Fibroblast of skin of back (primary cell): ENCODE measurements at places on chromosomes 16 and 17.

- DNase-seq = no peak
Measured at GRCh38 chr16:25751230-25751835, 59.6 kb downstream of the HS3ST4 start.

DNA sequence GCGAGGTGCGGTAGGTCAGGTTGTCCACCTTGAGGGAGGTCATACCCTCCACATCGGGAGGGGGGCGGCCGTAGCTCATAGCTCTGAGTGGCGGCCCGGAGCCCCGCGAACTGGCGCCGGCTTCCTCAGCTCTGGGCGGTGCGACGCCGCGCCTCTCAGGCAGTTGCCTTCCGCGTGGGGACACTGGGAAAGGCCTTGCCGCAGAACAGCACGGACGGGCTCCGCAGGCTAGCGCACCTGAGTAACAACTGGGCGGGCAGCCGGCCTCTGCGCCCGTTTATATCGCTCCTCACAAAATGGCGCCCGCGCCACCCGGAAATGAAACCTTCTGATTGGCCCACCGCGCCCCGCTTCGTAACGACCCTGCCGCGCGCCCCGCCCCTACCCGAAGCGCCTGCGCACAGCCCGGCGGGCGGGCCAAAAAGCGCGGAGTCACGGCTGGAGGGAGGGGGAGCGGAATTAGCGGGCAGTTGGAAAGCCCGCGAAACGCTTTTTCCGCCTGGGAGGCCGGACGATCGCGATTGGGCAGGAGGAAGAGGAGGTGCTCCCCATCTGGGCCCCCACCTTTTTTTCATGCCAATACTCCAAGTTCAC is at the start of gene SRSF2:
Gene SRSF2 (minus strand): TSS at position 250 of the 594 bp plus-strand sequence. CDS start 171 bp downstream, at position 79.
- DNase-seq = peak; percentile 99

- peak; percentile 64 for DNase-seq
Measured at GRCh38 chr17:32627239-32627996, 140.6 kb downstream of the CDK5R1 start.

DNA sequence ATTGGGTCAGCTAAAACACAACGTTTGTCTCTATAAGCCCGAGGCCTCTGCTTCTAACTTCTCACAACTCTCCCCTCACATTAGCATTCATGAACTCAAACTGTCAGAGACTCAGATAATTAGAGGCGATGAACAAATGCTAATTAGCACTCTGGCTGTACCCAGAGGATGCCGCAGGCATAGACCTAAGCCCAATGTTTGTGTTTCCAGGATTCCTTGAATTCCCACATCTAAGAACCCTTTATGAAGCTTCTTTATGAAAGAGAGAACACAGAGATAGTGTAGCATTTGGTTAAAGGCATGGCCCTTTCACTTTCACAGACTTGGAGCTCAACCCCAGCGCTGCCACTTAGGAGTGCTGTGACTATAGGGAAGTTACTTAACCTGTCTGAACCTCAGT is 512.2 kb downstream of the GRIN2A start:
- DNase-seq = no peak

- DNase-seq = no peak
Measured at GRCh38 chr17:13004336-13004735, 13.5 kb downstream of the ELAC2 start.

DNA sequence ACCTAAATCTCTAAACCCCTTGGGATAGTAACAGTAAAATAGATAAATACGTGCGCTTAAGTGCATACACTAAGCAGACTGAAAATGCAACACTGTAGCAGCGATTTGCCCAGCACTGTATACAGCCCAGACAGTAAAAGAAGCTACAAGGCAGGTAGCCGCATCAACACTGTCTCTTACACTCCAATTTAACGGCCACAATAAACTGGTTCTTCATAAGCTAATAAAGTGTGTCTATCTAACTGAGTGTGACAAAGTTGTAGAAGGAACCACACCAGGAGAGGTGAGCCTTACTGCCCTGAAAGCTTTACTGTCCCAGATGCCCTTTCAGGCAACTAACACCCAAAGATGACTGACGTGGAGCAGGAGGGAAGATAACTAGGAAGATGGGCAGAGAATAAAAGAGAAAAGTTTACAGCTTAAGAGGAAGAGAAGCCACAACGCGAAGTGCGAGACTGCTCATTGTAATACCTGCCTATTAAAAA is 847 bp downstream of the ZDHHC7 start:
- DNase-seq = no peak

GRCh38 chr16:87778830-87779579 is 13.2 kb upstream of the KLHDC4 start:
- peak; percentile 96 for DNase-seq

DNA sequence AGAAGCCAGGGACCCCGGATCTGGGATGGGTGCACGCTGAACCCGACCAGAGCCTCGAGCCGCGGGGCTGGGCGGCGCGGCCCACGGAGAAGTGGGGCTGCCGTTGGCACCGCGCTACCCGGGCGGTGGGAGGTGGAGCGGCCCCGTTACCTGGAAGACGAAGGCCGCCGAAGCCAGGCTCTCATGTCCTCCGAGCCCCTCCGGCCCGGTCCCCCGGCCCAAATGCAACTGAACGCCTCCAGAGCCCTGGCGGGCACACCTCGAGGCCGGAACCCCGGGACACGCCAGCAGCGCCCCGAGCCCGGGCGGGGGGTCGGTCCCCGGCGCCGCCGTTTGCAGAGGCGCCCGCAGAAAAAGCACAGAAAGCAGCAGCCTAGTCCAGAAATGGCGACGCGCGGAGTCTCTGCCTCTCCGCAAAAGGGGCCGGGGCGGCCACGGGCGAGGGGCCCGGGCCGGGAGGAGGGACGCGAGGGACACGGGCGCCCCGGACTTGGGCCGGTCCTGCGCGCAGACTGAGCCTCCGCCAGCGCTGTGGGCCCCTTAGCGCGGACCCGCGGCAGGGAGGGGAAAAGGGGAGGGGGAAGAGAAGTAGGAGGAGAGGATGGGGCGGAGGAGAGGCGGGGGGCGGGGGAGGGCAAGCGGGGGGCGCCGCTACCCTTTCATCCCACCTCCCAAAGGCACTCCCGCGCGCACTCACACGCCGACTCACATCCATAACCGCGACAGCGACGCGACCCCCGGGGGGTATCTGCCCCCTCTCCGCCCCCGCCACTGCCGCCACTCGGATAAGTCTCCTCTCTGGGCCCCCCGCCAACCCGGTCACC is 1.4 kb downstream of the AXIN2 start:
- no peak for DNase-seq

- peak; percentile 54 for DNase-seq
Measured at GRCh38 chr17:42405963-42406495, 17.0 kb downstream of the CAVIN1 start.

- no peak for DNase-seq
Measured at GRCh38 chr17:67573987-67574657, 143.6 kb upstream of the NOL11 start.

DNA sequence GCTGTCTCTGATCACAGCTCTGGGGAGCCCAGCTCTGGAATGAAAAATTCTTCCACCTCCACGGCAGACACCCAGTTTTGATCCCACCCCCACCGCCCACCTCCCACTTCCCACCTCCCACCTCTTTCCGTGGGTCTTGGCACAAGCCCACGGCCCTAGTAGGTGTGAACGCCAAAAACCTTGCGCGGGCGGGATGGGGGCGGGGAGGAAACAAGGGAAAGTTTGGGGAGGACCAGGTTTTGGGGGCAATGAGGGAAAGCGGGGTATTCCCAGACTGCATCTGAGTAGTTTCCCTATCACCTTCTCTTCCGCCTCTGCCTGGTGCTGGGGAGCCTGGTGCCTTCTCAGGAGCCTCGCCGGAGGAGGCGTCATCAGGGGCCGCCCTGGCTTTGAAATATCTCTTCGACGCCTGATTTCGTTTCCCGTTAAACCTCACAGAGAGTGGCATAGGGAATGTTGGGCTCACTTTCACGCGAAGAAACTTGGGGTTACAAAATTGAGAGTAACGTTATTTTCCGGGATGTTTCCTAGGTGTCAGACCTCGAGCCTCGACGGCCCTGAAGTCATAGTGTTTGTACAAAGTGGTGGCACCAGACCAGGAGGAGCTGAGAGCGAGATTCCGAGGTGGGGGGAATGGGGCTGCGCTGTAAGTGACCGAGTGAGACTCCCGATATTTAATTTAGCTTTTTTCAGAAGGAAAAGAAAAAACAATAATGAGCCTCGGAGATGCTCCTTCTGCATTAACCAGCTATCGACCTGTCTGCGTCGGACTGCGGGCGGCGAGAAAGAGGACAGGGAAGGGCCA is 1.6 kb upstream of the IRX3 start:
- no peak for DNase-seq

DNA sequence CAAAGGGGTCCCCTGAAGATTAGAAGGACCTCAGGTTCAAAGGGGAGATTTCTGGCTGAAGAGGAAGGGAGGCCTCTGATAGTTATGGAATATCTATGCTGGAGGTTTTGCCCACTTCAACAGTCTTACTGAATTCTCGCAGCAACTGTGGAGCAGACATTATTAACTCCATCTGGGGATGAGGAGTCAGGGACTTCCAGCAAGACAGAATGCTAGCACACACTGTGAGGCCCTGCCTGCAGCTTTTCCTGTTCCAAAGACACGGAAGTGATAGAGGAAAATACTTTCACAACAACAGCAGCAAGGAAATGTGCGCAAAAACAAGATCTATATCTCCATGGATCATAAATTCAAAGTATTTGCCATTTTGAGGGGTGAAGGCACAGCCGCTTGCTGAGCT is 72.8 kb downstream of the RPH3AL start:
- DNase-seq = no peak

- DNase-seq = peak; percentile 56
Measured at GRCh38 chr16:46673320-46674013, 15.5 kb downstream of the VPS35 start.

GRCh38 chr16:73059779-73060615 is 12.1 kb upstream of the ZFHX3 start:
- DNase-seq = no peak

DNA sequence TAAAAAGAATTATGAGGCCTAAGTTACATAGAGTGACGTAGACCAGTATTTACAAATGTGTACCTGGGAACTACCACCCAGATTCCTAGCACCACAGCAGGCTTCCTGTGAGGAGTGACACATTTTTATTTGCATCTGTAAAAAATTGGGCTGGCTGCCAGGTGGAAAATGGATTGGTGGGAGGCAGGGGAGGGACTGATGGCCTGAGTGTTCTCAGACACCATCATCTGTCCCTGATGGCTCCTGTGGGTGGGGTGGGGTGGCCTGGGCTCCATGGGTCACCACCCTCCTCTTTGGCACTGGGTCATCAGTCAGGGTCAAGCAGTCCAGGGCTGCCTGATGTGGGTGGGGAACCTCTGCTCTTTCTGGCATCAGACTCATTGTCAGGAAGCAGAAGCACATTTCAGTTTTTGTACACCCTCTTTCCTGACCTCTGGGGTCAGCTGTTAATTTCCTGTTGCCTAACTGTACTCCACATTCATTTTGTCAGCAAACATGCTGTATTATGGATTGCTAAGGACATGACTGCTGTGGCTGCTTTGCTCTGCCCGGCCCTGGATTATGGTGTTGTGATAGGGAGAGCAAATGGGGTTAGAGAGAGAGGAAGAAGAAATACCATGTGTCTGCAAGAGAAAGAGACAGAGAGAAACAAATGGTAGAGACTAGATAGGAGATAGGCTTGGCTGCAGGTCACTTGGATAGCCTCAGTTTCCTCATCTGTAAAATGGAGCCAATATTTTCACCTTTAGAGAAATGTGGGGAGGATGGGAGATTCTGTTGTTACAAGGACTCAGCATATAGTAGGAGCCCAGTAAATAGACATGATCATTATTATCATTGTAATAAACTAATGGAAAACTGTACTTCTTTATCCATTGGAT is 11.6 kb upstream of the MFAP4 start:
- no peak for DNase-seq

- DNase-seq = no peak
Measured at GRCh38 chr16:5036228-5037156, 2.8 kb upstream of the NAGPA start.

DNA sequence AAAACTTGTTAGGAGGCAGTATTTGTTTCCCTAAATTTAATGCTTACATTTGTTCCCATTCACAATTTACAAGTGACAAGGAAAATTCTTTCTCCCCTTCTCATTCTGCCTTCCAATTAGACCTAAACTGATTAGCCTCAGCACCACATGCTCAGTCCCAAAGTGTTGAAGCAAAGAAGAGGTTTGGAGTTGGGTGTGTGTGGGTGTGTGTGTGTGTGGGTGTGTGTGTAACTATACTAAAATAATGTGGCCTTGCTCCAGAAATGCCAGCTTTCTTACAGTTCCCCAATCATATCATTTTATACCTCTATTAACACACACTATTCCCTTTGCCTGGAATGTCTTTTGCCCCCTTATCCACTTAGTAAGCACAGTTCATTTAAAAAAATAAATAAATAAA is 6.9 kb upstream of the UTP6 start:
- no peak for DNase-seq

DNA sequence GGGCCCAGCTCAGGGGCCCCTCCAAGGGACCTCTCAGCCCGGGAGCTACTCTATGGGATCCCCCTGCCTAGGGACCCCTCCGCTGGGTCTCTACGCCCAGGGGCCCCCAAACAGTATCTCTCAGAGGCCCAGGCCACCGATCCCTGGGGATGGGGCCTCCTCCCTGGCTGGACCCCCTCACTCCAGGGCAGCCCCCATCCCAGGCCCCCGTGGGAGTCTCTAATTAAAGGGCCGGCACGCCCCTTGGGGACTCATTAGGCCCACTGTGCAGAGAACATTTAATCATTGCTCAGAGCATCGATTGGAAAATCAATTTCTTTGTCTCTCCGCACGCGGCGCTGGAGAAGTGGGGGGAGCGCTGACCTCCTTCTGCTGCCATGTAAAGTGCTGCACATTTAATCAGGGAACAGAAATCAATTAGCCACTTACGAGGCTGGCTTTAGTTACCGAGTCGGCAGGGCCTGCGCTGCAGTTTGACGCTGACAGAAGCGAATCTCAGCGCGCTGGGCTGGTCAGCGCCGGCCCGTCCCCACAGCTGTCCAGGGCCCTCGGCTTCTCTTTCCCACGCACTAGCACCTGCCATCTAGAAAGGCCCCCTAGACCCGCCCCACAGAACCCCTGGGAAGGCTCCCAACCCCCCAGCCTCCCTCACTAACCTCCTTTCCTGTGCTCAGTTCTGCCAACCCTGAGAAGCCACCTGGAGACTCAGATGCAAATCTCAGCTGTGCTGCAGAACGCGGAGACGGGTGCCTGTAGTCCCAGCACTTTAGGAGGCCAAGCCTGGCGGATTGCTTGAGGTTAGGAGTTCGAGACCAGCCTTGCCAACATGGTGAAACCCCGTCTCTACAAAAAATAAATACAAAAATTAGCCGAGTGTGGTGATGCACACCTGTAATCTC is 20.2 kb upstream of the C1QL1 start:
- DNase-seq = no peak
